CD4-positive, alpha-beta memory T cell (primary cell): ENCODE measurements at places on chromosomes 11 and 22. TPM values are rescaled to one million over a fixed set of nuclear protein-coding genes. Genes with fewer than 3 reads are reported as not detected.

The SCUBE2 gene
- 0.64 TPM for total RNA-seq

The TNNT3 gene
- 9.3 TPM for total RNA-seq

The BTG4 gene
- not detected for total RNA-seq

GRCh38 chr11:114049050-114049449 lies 10.5 kb upstream of the ZBTB16 start:
- H3K27me3 ChIP-seq = no peaks in the 10 kb centered on the region
- DNase-seq = no peak
- peaks cover 12% of the 10 kb centered on the region for H3K4me1 ChIP-seq
- H3K36me3 ChIP-seq = no peaks in the 10 kb centered on the region
- no peak overlapping the region for H3K4me3 ChIP-seq
- H3K27ac ChIP-seq = no peak overlapping the region

GRCh38 chr22:32361257-32361656 lies 3.6 kb downstream of the RFPL3 start:
- no peak overlapping the region for H3K4me3 ChIP-seq
- no peaks in the 10 kb centered on the region for H3K36me3 ChIP-seq
- H3K27me3 ChIP-seq = no peaks in the 10 kb centered on the region
- no peaks in the 10 kb centered on the region for H3K4me1 ChIP-seq
- no peak overlapping the region for H3K27ac ChIP-seq
- DNase-seq = no peak

GRCh38 chr11:18696638-18697225 lies 1.8 kb upstream of the TMEM86A start:
- DNase-seq = no peak
- H3K27me3 ChIP-seq = no peaks in the 10 kb centered on the region
- H3K36me3 ChIP-seq = no peaks in the 10 kb centered on the region
- H3K27ac ChIP-seq = no peak overlapping the region

DNA sequence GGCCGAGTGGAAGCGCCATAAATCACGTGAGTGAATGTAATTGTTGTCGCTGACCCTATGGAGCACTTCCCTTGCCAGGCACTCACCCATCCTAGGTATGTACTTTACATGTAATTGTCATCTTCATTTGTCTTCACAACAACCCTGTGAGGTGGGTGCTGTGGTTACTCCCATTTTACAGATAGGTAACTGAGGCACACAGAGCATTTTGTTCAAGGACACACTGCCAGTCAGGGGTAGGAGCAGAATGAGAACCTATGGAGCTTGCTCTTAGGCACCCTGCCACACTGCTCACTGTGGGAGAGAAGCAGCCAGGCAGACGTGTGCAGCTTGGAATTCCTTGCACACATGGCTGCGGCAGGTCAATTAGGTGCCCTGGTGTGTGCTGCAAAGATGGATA lies 785 bp upstream of the EFCAB6 start:
- H3K27ac ChIP-seq = peak overlapping the region; percentile 63
- no peaks in the 10 kb centered on the region for H3K36me3 ChIP-seq
- H3K4me1 ChIP-seq = peaks cover 18% of the 10 kb centered on the region

DNA sequence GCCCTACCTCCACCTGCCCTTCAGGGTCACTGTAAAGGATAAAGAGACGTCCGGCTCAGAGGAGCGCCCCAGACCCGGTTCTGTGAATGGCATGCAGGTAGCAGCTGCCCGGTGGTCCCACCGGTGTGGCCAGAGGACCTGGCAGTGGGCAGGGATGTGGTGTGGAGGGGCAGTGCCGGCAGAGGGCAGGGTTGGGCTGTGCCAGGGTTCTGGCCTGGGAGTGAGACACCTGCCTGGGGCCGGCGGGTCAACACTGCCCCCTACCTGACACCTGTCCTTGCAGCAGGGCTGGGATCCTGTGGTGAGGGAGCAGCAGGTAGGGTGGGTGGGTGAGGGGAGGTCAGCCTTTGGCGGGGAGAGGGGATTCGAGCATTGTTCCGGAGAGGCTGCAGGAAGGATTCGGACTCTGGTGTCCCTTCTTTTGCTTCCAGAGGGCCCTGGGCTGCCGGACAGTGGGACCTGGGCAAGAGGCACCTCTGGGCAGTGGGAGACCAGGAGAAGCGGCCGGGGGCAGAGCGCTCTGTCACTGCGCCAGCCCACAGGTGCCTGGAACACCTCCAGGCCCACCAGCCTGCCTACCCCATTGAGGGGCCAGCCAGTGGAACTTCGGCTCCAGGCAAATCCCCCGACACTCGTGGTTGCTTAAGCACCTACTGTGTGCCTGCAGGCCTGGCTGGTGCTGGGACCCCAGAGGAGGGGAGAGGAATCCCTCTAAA lies 1.6 kb upstream of the PHLDA2 start:
- H3K4me1 ChIP-seq = peaks cover 40% of the 10 kb centered on the region
- no peaks in the 10 kb centered on the region for H3K36me3 ChIP-seq
- H3K27me3 ChIP-seq = no peaks in the 10 kb centered on the region
- no peak overlapping the region for H3K27ac ChIP-seq
- no peak for DNase-seq
